Skin of body (tissue), 3 donors: ENCODE measurements at places on chromosomes 16 and 17. TPM values are rescaled to one million over a fixed set of nuclear protein-coding genes. Genes with fewer than 3 reads are reported as not detected.

Gene EME2
- 5.5 TPM for total RNA-seq

Gene KRTAP16-1
- 4.5 TPM for total RNA-seq

Gene CDYL2
- 2.8 TPM for total RNA-seq

Gene CA4
- 3.2 TPM for total RNA-seq

Gene CCDC144A
- 1.7 TPM for total RNA-seq

Gene ADAP2
- 10.1 TPM for total RNA-seq

Gene MRPL12
- 9.2 TPM for total RNA-seq

Gene MARCHF10
- not detected for total RNA-seq

Gene CA5A
- total RNA-seq = not detected

Gene CEMP1
- total RNA-seq = not detected

Gene ZSCAN10
- not detected for total RNA-seq

Gene MT3
- total RNA-seq = not detected

Gene PPP1R27
- 10.0 TPM for total RNA-seq

Gene GPRC5C
- total RNA-seq = 15.4 TPM

Gene VMO1
- 1.6 TPM for total RNA-seq

Gene PIP4K2B
- total RNA-seq = 27.7 TPM

Gene MTSS2
- total RNA-seq = 30.2 TPM

Gene GNG13
- not detected for total RNA-seq

Gene FAM20A
- 4.7 TPM for total RNA-seq

Gene CIITA
- 5.7 TPM for total RNA-seq

Gene DNAAF1
- total RNA-seq = not detected

Gene FZD2
- 5.7 TPM for total RNA-seq

Gene LRRC46
- 0.10 TPM for total RNA-seq

Gene PIPOX
- 0.20 TPM for total RNA-seq

Gene CCL14
- total RNA-seq = 3.1 TPM
